Activated T-helper 1 cell treated with anti-CD3 and anti-CD28 coated beads, Interleukin-12 subunit alpha, Interleukin-12 subunit beta, Interleukin-2, Interleukin-4 antibody, amounts not matched to agents 30 ng/mL and 10 ng/mL and 1 ng/mL, durations not matched to agents 14 hours and 24 hours and 36 hours (primary cell): ENCODE measurements at places on chromosomes 16 and 17. TPM values are rescaled to one million over a fixed set of nuclear protein-coding genes. Genes with fewer than 3 reads are reported as not detected.

GRCh38 chr17:17042384-17042736 is at the start of gene MPRIP:
MPRIP (plus strand) TSS chr17:17042457; CDS start chr17:17042849, 392 bp downstream.
- H3K36me3 ChIP-seq, result peaks cover 1% of the 10 kb centered on the region
- DNase-seq, result no peak
- H3K27ac ChIP-seq, result peak within 1 kb of the TSS; percentile 82
- peak within 1 kb of the TSS; percentile 96 for H3K4me3 ChIP-seq

- H3K36me3 ChIP-seq, result peaks cover 26% of the 10 kb centered on the region
- H3K27me3 ChIP-seq, result no peaks in the 10 kb centered on the region
- H3K4me1 ChIP-seq, result peaks cover 6% of the 10 kb centered on the region
- DNase-seq, result no peak
- no peak overlapping the region for H3K4me3 ChIP-seq
These were observed 9.7 kb downstream of the CTCF start for GRCh38 chr16:67571981-67572431.

TBC1D3K gene
- not detected in 2 replicates for total RNA-seq

GRCh38 chr16:66478733-66479511 is 51.8 kb downstream of the BEAN1 start:
- DNase-seq, result peak; percentile 73
- H3K36me3 ChIP-seq, result no peaks in the 10 kb centered on the region
- peaks cover 57% of the 10 kb centered on the region for H3K4me1 ChIP-seq
- H3K27ac ChIP-seq, result peak overlapping the region; percentile 21
- no peak overlapping the region for H3K4me3 ChIP-seq
- H3K27me3 ChIP-seq, result no peaks in the 10 kb centered on the region

DNA sequence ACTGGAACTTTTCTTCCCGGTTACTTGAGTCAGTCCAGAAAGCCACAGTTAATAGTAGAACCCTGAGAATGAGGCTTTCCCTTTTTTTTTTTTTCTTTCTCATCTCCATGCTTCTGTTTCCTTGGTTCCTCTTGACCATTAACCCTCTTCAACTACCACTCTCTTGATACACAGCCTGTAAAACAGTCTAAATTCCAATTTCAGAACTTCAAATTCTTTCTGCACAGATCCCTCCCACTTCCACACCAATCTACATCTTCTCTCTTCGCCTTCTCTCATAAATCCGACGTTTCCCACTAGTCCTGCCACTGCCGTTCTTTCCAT is 588 bp downstream of the METTL16 start:
- H3K4me1 ChIP-seq, result peaks cover 11% of the 10 kb centered on the region
- peaks cover 11% of the 10 kb centered on the region for H3K36me3 ChIP-seq
- H3K27me3 ChIP-seq, result peaks cover 1% of the 10 kb centered on the region
- H3K27ac ChIP-seq, result no peak overlapping the region

GRCh38 chr16:33059206-33059605 is 134.8 kb upstream of the TP53TG3C start:
- H3K4me3 ChIP-seq, result no peak overlapping the region
- H3K27ac ChIP-seq, result no peak overlapping the region
- no peaks in the 10 kb centered on the region for H3K27me3 ChIP-seq
- H3K36me3 ChIP-seq, result no peaks in the 10 kb centered on the region

- no peaks in the 10 kb centered on the region for H3K4me1 ChIP-seq
- H3K27me3 ChIP-seq, result no peaks in the 10 kb centered on the region
- DNase-seq, result no peak
These were observed 101.7 kb upstream of the GPR139 start for GRCh38 chr16:20175358-20175757.

PYDC1 gene
- not detected in 2 replicates for total RNA-seq

GRCh38 chr16:19746561-19746960 is 28.5 kb downstream of the IQCK start:
- no peak overlapping the region for H3K4me3 ChIP-seq
- DNase-seq, result no peak
- no peak overlapping the region for H3K27ac ChIP-seq
- H3K4me1 ChIP-seq, result no peaks in the 10 kb centered on the region
- peaks cover 2% of the 10 kb centered on the region for H3K27me3 ChIP-seq

GRCh38 chr16:83807327-83807709 is 460 bp upstream of the HSBP1 start:
- H3K4me1 ChIP-seq, result peaks cover 30% of the 10 kb centered on the region
- DNase-seq, result no peak
- H3K27me3 ChIP-seq, result peaks cover 5% of the 10 kb centered on the region

CNTNAP1 gene
- total RNA-seq, result 1.8 and 2.2 TPM in 2 replicates

DNA sequence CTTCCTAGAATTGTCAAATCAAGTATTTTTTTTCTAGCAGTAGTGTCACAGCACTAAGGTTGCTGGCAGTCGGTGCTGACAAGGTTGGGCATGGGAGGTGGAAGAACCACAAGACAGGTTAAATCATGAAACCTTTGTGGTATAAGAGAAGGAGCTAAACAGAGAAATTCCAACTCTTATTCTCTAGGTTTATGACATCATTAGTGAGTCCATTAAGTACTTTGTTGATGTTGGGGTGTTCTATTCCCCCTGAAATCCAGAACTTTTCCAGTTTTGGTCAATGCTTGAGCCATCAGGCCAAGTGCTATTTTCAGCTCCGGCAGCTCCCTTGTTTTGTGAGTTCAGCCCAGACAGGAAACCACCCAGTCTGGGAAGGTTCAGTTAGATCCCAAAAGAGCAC is 206.0 kb upstream of the SOX9 start:
- no peak for DNase-seq
- H3K27me3 ChIP-seq, result no peaks in the 10 kb centered on the region

PLD2 gene
- 16.7 and 22.2 TPM in 2 replicates for total RNA-seq

FOXC2 gene
- not detected in 2 replicates for total RNA-seq

TEX19 gene
- 0.10 TPM in 1 of 2 replicates, not detected in the other for total RNA-seq

GRCh38 chr16:47990676-47991075 is 165.1 kb downstream of the ABCC12 start:
- H3K4me1 ChIP-seq, result no peaks in the 10 kb centered on the region
- H3K27ac ChIP-seq, result no peak overlapping the region
- H3K36me3 ChIP-seq, result no peaks in the 10 kb centered on the region
- H3K27me3 ChIP-seq, result no peaks in the 10 kb centered on the region
- H3K4me3 ChIP-seq, result no peak overlapping the region
- DNase-seq, result no peak

- H3K36me3 ChIP-seq, result peaks cover 4% of the 10 kb centered on the region
- H3K27ac ChIP-seq, result no peak overlapping the region
- no peak overlapping the region for H3K4me3 ChIP-seq
- DNase-seq, result no peak
These were observed 48.5 kb downstream of the SPOP start for GRCh38 chr17:49629447-49629846.

TOP2A gene
- 161 and 174 TPM in 2 replicates for total RNA-seq

- H3K27me3 ChIP-seq, result peaks cover 2% of the 10 kb centered on the region
- H3K36me3 ChIP-seq, result no peaks in the 10 kb centered on the region
- no peaks in the 10 kb centered on the region for H3K4me1 ChIP-seq
- H3K27ac ChIP-seq, result no peak overlapping the region
- DNase-seq, result no peak
These were observed 207.6 kb downstream of the RAB11FIP4 start for GRCh38 chr17:31598921-31599571.

- no peaks in the 10 kb centered on the region for H3K27me3 ChIP-seq
- H3K4me3 ChIP-seq, result no peak overlapping the region
- H3K4me1 ChIP-seq, result peaks cover 25% of the 10 kb centered on the region
These were observed 44.2 kb downstream of the ZZEF1 start for GRCh38 chr17:4098521-4099209.

DNA sequence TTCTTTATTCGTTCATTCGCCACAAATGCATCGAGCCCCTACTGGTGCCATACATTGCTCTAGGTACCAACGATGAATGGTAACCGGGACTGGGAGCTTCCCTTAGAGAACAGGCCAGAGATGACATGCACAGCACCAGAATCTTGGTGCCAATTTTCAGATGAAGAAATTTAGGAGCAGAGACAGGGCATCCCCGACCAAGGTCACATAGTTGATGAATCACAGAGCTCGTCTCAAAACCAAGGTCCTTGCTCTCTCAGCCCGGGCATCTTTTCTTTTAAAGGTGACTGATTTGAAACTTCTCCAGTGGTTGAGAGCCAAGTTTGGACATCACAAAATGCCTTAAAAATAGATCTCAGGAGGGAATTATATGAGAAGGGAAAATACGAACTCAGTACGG is 73.2 kb upstream of the C16orf82 start:
- H3K27ac ChIP-seq, result no peak overlapping the region
- H3K4me1 ChIP-seq, result no peaks in the 10 kb centered on the region
- peaks cover 6% of the 10 kb centered on the region for H3K27me3 ChIP-seq
- no peak for DNase-seq

TM4SF5 gene
- not detected in 2 replicates for total RNA-seq

DNA sequence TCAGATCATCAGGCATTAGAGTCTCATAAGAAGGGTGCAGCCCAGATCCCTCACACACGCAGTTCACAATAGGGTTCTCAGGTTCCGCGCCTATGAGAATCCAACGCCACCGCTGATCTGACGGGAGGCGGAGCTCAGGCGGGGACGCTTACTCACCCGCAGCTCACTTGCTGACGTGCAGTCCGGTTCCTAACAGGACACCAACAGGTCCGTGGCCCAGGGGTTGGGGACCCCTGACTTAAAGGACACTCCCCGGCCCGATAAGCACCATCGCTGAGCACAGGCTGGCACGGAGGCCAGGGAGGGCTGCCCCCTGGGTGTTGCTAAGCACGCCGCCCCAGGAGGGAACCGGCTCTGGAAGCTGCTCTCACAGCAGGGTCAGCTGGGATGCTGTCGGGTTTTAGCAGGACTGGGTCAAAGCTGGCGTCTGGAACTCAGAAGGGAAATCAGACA is 30.1 kb upstream of the BAHCC1 start:
- H3K4me1 ChIP-seq, result no peaks in the 10 kb centered on the region
- no peak overlapping the region for H3K27ac ChIP-seq
- peaks cover 22% of the 10 kb centered on the region for H3K27me3 ChIP-seq
- no peak overlapping the region for H3K4me3 ChIP-seq

RBFOX1 gene
- not detected in 2 replicates for total RNA-seq

DNA sequence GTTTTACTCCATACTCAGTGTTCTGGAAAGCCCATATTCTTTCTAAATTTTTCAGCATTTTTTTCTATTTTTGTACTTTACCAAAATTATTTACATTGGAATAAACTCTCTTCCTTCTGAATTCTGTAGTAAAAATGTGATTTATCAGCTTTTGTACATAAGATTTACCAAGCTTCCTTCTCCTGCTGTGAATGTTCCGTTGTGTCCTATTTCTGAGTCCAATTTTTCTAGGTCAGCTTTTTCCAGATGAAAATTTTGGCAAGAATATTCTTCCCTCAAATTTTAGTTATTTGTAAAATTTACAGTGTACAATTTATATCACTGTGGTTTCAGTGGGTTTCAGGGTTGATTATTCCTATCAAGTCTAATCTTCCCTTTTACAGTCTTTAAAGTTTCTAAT is 27.5 kb downstream of the ASPA start:
- H3K27ac ChIP-seq, result no peak overlapping the region
- H3K27me3 ChIP-seq, result peaks cover 2% of the 10 kb centered on the region
- no peaks in the 10 kb centered on the region for H3K4me1 ChIP-seq
- H3K4me3 ChIP-seq, result no peak overlapping the region
- no peak for DNase-seq
- H3K36me3 ChIP-seq, result no peaks in the 10 kb centered on the region

GRCh38 chr16:14286368-14287230 is 215.5 kb downstream of the MRTFB start:
- H3K27ac ChIP-seq, result no peak overlapping the region
- H3K36me3 ChIP-seq, result peaks cover 2% of the 10 kb centered on the region
- peak overlapping the region; percentile 61 for H3K4me3 ChIP-seq
- H3K4me1 ChIP-seq, result peaks cover 20% of the 10 kb centered on the region
- peaks cover 6% of the 10 kb centered on the region for H3K27me3 ChIP-seq
- DNase-seq, result peak; percentile 16

GGT6 gene
- not detected in 2 replicates for total RNA-seq

DNA sequence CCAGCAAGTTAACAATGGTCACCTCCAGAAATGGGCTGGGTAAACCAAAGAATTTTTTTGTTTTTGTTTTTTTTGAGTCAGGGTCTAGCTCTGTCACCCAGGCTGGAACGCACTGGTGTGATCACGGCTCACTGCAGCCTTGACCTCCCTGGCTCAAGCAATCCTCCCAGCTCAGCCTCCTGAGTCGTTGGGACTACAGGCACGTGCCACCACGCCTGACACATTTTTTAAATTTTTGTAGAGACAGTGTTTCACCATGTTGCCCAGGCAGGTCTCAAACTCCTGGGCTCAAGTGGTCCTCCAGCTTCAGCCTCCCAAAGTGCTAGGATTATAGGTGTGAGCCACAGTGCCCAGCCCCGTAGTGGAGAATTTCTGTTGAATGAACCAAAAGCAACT is 1.7 kb downstream of the SPSB3 start:
- no peak for DNase-seq
- no peaks in the 10 kb centered on the region for H3K27me3 ChIP-seq
- H3K4me3 ChIP-seq, result peak overlapping the region; percentile 85
- no peaks in the 10 kb centered on the region for H3K4me1 ChIP-seq
- peaks cover 3% of the 10 kb centered on the region for H3K36me3 ChIP-seq

TBC1D3C gene
- total RNA-seq, result 0.20 TPM in 1 of 2 replicates, not detected in the other

TPSB2 gene
- total RNA-seq, result not detected in 2 replicates

GRCh38 chr16:31678649-31679325 is 151.1 kb downstream of the AHSP start:
- peaks cover 16% of the 10 kb centered on the region for H3K4me1 ChIP-seq
- no peak for DNase-seq
- peaks cover 3% of the 10 kb centered on the region for H3K27me3 ChIP-seq
- peaks cover 1% of the 10 kb centered on the region for H3K36me3 ChIP-seq
- no peak overlapping the region for H3K4me3 ChIP-seq

DNA sequence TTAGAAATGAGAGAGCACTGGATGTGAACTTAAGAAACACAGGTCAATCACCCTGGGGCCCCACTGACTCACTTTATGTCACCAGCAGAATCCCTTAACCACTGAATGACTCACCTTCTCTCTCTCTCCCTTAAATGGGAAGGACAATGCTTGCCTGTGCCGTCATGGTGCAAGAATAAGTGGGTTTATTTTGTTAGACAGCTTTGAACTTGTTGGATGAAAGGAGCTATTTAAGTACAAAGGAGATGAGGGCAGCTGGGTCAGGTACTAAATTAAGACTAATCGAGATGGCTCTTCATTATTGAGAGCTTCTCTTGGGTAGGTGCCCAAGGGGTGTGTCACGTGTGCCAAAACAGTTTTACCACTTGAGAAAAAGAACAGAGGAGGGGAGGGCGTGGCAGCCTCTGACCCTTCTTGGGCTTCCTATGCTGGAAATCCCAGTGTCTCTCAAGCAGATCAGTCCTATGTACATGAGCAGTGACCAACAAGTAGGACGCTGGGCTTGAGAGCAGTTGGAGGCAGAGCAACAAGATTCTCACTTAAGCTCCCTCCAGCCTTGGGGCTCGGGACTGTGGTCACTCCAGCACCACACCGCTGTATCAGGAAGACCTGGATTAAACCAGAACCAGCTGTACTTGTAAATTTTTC is 6.7 kb upstream of the KRT31 start:
- H3K4me3 ChIP-seq, result peak overlapping the region; percentile 27
- H3K27me3 ChIP-seq, result no peaks in the 10 kb centered on the region
- peak; percentile 3 for DNase-seq
- peak overlapping the region; percentile 77 for H3K27ac ChIP-seq
- H3K4me1 ChIP-seq, result peaks cover 31% of the 10 kb centered on the region

ABAT gene
- 7.3 and 7.7 TPM in 2 replicates for total RNA-seq
